ENCODE measurements at places on chromosomes 3 and 15.

DNA sequence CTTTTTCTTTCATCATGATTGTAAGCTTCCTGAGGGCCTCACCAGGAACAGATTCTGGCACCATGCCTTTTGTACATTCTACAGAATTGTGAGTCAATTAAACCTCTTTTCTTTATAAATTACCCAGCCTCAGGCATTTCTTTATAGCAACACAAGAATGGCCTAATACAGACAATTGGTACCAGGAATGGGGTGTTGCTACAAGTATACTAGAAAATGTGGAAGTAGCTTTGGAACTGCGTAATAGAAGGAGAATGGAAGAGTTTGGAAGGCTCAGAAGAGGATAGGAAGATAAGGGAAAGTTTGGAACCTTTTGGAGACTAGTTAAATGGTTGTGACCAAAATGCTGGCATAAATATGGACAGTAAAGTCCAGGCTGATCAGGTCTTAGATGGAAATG is 108.9 kb upstream of the PLSCR4 start:
- no peak for DNase-seq

DNA sequence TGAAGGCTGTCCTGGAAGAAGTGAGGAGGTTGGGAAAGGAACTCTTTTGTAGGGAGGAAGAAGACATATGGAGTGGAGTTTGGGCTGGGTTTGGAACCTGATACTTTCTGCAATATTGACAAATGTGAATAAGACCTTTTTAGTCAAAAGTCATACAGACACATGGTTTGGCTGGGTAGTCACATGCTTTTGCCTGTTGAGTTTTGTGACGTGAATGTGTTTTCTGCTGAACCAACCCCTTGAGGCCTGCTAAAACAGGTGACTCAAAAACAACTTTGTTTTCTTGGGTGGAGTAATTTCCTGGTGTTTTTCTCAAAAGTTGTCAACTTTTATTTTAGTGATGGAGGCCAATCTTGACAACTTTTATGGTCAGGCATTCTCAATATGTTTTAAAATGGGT is 39.4 kb upstream of the CCR4 start:
- DNase-seq, result no peak

- no peak for DNase-seq
These were observed 61.7 kb downstream of the XXYLT1 start for GRCh38 chr3:195209083-195209846.

DNA sequence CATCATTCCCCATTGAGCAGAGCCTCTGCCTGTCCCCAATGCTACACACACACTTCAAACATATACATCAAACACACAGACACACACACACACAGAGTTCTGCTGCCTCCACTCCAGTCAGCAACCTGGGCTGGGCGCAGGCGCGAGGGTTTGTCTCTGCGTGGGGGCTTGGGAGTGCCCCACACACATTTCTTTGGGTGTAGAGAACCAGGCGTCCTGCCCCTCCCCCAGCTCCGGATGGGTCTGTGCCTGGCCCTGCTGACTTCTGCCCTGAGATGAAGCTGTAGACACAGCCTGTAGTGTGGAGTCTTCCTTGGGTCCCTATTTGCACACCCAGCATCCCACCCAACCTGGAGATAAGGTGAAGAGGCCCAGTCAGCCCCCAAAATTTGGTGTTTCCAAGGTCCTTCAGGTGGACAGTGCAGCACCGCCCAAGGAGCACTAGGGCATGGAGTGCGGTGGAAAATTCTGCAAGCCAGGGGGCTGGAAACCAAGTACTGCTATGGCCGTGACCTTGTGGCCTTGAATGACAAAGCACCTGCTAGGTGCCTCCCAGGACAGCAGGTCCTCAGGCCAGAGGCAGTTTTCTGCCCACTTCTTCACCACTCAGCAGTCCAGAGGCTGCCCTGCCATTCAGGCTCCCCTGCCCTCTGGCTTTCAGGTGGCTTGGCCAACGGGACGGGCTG is 26.8 kb downstream of the FBXW12 start:
- DNase-seq, result no peak

- DNase-seq, result no peak
These were observed 123.6 kb upstream of the SMAD3 start for GRCh38 chr15:66941791-66942190.

GRCh38 chr15:74322558-74323180 is 44.8 kb downstream of the CYP11A1 start:
- peak; percentile 61 for DNase-seq
